ENCODE measurements at places on chromosomes 7 and 10.

GRCh38 chr10:74432841-74433594 lies 282.0 kb downstream of the ADK start:
- DNase-seq = no peak

- no peak for DNase-seq
Observed at GRCh38 chr7:99296471-99296870, 23.8 kb downstream of the MYH16 start.

GRCh38 chr7:157397731-157398691 lies 61.2 kb downstream of the DNAJB6 start:
- peak; percentile 60 for DNase-seq

DNA sequence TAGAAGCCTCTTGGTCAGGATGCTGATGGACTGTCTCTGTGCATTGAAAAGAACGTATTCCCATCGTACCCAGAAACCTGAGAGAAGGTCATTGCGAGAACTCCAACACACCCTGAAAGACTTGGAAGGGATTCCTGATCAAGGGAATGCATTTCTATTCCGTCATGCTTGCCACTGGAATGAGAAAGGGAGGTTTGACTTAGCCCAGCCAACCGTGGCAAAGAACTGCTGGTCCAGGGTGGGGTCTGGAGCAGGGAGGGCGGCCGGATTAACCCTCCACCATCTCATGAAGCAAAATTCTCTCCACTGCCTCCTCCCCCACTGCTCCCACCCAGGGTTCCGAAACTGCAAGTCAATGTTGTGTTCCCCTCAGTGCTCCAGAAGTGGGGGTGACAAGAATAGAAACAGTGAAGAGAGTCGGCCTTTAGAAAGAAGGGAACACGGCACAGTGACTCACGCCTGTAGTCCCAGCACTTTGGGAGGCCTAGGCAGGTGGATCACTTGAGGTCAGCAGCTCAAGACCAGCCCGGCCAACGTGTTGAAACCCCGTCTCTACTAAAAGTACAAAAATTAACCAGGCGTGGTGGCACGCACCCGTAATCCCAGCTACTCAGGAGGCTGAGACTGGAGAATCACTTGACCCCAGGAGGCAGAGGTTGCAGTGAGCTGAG lies 137.5 kb upstream of the MGMT start:
- DNase-seq = no peak

- peak; percentile 73 for DNase-seq
Observed at GRCh38 chr7:33904681-33905388, 504 bp upstream of the BMPER start.

DNA sequence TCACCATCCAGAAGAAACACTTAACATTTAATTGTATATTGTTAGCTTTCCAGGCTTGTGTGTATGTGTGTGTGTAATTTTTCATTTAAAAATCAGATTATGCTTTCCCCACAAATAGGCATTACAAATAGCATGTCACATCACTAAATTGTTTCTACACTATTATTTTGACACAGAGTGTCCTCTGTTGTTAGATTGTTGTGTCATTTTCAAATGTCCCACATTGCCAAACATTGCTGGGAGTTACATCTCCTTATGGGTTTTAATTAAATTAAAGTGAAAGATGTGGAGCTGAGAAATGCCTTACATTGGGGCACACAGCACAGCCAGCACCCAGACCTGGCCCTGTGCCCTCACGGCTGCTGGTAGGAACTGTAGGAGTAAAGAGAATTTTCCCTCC lies 295.6 kb downstream of the ZEB1 start:
- DNase-seq = no peak

GRCh38 chr7:50697748-50698147 lies 84.9 kb downstream of the GRB10 start:
- DNase-seq = no peak

- DNase-seq = no peak
Observed at GRCh38 chr10:124522933-124523871, 61.6 kb downstream of the LHPP start.

DNA sequence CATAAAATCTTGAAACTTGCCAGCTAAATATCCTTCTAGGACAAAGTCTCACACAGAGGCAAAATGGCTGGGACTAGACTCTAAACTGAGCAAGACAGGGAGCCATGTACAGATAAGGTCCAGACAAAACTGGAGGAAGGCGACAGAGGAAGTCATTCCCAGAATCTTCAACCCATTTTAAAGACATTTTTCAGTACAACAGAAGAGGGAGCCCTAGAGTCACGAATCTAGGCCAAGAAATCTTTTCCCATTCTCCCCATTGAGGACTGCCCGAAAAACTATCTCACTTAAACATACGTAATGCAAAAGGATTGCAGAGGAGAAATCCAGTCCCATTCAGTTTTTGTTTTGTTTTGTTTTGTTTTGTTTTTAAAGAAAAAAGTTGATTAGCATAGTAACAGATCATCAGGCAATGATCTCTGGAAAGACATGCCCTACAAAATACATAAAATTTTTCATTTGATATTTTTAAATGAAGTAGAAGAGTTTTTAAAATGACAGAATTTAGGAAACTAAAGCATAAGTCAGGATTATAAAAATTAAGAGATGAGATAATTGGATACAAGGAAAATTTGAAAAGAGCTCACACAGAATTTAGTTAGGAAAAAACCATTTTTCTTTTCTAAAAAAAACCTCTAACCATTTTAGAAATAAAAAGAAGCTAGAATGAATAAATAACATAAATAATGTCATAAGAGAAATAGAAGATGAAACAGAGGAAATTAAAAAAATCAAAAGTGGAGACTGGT lies 16.9 kb upstream of the PRF1 start:
- DNase-seq = no peak

DNA sequence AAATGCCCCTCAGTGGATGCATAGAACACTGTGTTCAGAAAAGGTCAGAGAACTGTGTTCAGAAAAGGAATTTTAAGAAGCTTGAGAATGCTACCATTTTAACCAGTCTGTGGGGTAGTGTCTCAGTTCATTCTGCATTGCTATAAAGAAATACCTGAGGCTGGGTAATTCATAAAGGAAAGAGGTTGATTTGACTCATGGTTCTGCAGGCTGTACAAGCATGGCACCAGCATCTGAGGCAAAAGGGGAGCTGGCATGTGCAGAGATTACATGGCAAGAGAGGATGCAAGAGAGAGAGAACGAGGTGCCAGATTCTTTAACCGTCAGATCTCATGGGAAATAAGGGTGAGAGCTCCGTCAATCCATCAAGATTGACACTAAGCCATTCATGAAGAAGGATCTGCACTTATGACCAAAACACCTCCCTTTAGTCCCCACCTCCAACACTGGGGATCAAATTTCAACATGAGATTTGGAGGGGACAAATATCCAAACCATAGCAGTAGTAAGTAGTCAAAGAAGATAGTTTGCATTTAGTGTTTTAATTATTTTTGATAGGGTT lies 119.8 kb downstream of the FAM107B start:
- no peak for DNase-seq

- DNase-seq = no peak
Observed at GRCh38 chr10:110036640-110037039, 28.9 kb downstream of the ADD3 start.

DNA sequence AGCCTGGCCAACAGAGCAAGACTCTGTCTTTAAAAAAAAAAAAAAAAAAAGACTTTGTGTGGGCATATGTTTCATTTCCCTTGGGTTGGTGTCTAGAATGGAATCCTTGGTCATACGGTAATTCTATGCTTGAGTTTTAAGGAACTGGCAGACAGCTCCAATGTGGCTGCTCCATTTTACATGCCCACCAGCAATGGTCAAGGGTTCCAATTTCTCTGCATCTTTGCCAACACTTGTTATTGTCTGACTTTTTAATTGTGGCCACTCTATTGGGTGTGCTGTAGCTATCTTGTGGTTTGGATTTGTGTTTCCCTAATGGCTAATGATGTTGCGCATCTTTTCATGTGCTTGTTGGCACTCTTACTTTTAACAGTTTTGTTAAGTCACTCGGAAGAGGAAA lies 57.6 kb downstream of the BRI3 start:
- no peak for DNase-seq

DNA sequence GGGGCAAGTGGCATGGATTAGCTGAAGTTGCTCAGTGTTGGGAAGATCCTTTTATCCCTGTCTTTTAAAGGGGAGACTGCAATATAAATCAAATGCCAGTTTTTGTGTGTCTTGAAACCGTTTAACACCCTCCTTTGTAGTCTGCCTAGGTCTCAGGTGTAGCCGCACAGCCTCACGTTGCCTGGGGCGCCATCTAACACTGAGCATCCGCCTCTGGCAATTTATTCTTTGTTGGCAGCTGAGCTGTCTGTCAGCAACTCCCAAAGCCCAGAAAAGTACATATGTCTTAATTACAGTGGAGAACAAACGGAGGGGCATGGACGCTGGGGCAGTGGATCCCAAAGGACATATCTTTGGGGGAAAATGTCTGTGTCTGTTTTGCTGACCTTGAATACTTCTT lies 254.7 kb downstream of the STK31 start:
- no peak for DNase-seq

GRCh38 chr7:20785157-20786048 lies 1.3 kb downstream of the SP8 start:
- DNase-seq = peak; percentile 68

DNA sequence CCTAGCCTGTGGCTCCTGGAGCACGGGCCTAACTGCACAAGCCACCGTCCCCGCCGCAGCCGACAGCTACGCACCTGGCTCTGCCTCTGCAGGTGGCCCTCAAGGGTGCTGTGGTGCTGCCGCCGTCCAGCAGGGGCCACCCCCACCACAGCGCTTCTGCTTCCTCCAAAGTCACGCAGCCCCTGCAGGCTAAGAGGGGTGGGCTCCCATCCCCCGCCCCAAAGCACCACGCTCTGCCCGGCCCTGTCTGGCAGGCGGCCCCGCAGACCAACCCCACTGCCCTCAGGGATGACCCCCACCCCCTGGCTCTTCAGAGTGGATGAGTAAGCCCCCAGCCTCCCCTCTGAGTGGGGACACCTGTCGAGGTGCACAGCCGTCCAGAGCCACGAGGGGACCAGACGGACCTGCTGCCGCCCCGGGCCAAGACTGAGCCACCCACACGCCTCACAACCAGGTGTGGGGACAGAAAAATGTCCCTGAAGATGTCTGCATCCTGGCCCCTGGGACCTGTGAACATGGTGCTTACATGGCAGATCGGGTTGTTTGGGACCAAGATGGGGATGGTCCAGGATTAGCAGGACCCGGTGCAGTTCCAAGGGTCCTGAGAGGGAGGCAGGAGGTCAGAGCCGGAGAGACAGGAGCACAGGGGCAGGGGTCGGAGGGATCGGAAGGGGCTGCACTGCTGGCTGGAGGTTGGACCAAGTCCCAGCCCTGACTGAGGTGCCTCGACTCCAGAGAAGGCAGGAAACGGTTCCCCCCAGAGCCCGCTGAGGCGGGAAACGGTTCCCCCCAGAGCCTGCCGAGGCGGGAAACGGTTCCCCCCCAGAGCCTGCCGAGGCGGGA lies 9.0 kb upstream of the ADAP1 start:
- DNase-seq = no peak
